DMS53 (cell line): ENCODE measurements at places on chromosomes 2 and 18.

DNA sequence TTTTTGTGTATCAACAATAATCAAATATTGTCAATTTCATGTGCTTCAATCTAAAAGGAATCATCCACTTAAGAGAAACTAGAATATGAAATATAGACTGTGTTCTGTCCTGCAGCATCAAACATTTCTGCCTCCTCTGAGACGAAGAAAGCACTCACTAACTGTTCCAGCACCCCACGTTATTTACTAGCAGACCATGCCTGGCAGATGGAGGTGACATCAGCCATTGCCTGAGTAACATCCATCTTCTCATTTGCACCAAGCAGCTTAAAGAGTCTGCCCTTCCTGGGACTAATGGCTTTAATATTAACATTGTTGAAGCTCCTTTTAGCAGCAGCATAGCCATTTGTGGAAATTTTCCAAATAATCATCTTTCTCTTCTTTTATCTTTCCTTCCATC is 25.7 kb downstream of the SGPP2 start:
- DNase-seq = no peak

- DNase-seq = peak; percentile 95
Observed at GRCh38 chr2:168244318-168244717, 3.1 kb downstream of the STK39 start.

- no peak for DNase-seq
Observed at GRCh38 chr2:7774481-7774880, 857.3 kb downstream of the RNF144A start.

DNA sequence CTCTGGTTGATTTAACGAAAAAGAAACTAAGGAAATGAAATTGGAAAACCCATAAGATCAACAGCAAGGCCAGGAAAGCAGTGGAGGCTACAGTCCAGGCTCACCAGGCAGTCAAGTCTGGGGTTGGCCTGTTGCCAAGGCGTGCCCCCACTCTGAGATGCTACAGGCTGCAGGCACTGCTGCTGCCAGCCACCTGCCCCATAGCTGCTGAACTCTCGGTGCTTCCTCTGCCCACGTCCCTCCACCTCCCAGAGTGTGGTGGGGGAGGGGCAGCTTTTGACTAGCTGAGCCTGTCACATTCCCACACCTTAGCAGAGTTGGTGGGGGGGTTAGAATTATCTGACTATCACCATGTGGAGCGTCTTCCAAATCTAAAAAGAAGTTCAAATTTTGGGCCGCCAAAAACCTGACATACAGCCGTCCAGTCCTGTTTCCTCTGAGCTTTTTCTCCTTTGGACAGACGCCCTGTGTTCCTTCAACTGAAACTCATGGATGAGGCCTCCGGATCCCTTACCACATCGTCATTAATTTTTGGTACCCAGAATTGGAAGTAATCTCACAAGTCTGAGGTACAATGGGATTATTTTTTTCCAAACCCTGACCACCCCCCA is 3.9 kb upstream of the SH3RF3 start:
- no peak for DNase-seq
